ENCODE measurements at places on chromosomes 3 and 15. TPM values are rescaled to one million over a fixed set of nuclear protein-coding genes. Genes with fewer than 3 reads are reported as not detected.

DNA sequence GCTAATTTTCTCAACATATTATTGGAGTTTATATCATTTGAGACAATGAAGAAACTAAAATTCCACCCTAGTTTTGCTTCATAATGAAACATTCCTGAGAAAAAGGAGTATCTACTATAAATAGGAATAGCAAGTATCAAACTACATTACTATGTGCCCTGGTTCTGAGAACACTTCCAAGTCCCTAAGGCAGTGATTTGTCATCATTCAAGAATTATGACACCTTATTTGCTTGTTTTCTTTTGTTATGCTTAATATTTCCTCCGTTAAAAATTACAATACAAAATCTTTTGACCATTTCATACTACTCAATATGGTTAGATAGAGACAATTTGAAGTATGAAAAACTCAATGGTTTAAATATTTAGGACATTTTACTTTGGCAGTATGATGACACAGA is 707.8 kb upstream of the GOLIM4 start:
- no peak for DNase-seq

- no peak for DNase-seq
Observed at GRCh38 chr3:104281713-104282112, 1085.0 kb upstream of the ALCAM start.

DNA sequence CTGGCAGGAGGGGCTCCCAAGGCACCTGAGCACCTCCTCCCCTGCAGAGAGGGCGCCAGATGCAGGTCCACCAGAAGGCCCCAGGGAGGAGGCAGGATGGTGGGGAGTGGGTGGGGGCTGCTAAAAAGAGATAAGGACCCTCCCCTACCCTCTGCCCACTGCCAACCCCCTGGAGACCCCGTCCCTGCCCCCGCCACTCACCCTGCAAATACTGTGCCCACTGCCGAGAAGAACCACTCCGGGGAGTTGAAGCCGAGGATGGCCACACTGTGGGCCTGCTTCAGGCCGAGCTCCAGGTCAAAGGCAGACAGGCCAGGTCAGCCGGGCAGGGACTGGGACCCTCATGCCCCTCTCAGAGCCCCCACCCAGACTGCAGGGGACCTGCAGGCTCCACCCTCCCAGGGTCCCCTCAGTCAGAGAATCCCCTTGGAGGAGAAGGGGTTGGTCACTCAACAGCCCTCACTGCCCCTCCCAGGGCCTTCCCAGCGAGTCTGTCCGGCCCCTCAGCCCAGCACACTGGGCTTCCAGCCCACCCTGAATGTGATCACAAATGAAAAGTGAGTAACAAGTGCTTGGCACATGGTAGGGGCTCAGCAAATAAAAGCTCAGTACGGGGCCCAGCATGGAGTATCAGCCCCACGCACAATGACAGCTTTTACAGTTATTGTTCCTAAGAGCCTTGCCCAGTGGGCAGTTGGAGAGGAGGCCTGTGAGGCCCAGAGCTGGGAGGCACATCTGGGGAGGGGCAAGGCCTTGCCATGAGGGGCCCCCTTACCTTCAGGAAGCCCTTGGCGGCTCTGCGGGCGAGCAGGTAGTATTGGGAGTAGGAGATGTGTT is 40.4 kb downstream of the ACSBG1 start:
- DNase-seq, result no peak

- DNase-seq, result no peak
Observed at GRCh38 chr3:71288269-71288930, 295.1 kb downstream of the FOXP1 start.

DNA sequence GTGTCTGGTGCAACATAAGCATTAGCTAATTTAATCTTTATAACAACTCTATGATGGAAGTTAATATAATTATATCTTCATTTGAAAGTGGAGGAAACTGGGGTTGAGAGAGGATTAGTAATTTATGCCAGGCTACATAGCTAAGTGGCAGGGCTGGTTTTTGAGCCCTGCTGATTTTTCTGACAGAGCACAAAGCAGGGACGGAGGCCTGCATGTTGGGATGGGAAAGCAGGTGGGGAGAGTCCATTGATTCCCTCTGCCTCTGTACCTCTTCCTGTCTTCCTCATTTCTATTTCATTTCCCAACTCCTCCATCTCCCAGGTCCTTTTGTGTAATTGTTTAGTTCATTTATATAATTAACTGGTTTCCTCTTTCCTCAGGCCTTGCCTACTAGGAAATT is 251.6 kb upstream of the ZPLD1 start:
- DNase-seq, result no peak

- no peak for DNase-seq
Observed at GRCh38 chr3:167811031-167811430, 75.5 kb downstream of the SERPINI1 start.

- peak; percentile 66 for DNase-seq
Observed at GRCh38 chr3:52277071-52277964, 1.1 kb downstream of the WDR82 start.

GRCh38 chr3:57397175-57398026 is 104.9 kb upstream of the ASB14 start:
- peak; percentile 60 for DNase-seq

DNA sequence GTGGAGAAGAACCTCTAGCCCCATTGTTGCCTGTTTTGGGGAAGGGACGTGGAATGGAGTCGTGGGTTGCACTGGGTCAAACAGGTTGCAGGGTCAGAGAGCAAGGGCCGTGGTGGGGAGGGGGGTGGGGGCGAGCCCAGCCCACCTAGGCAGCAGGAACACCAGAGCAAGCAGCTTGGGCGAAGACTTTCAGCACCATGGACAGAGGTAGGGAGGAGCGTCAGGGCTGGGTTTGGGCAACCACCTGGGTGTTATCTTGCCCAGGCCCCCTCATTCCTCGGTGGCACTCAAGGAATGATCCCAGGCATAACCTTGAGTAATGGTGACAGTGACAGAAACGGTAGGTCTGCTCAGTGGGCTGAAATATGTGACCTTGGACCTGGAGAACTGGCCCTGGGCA is 45.9 kb upstream of the TMEM115 start:
- no peak for DNase-seq

- no peak for DNase-seq
Observed at GRCh38 chr3:15276028-15276724, 56.2 kb downstream of the SH3BP5 start.

DNA sequence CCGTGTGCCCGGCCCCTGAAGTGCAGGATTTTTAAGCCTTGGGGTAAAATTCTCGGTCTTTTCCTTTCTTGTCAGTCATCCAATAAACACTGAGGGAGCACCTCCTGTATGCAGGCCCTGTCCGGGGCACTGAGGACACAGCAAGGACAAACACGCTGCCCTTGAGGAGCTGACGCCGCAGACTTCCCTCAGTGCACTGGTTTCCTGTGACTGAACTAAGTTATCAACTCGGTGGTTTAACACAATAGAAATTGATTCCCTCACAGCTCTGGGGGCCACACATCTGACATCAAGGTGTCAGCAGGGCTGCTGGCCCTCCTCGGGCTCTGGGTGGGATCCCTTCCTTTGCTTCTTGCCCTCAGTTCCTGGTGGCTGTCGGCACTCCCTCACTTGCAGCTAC is 65.1 kb downstream of the ZNF445 start:
- DNase-seq, result no peak

GRCh38 chr3:38152609-38153008 is 12.7 kb upstream of the OXSR1 start:
- DNase-seq, result no peak

- no peak for DNase-seq
Observed at GRCh38 chr3:152922554-152922953, 87.6 kb downstream of the P2RY1 start.

DNA sequence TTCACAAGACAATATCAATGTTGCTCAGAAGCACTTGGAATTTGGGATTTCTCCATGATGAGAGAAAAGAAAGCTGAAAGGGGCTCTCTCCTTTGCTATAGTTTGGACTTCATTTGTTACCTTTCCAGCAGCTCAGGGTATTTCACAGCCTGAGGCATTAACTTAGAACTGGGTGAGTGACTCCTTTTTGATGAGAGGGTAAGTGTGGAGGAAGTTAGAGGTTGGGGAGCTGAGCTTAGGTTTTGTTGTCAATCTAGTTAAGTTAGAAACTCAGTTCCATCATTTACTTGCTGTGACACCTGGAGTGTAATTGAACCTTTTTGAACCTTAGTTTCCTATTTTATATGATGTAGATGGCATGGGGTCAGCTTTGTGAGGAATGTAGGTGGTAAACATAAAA is 359.1 kb downstream of the PDCD6IP start:
- DNase-seq, result no peak

GRCh38 chr3:48738926-48739616 is 22.1 kb upstream of the IP6K2 start:
- no peak for DNase-seq

GRCh38 chr15:42584031-42584765 is 8.8 kb downstream of the STARD9 start:
- DNase-seq, result no peak

DNA sequence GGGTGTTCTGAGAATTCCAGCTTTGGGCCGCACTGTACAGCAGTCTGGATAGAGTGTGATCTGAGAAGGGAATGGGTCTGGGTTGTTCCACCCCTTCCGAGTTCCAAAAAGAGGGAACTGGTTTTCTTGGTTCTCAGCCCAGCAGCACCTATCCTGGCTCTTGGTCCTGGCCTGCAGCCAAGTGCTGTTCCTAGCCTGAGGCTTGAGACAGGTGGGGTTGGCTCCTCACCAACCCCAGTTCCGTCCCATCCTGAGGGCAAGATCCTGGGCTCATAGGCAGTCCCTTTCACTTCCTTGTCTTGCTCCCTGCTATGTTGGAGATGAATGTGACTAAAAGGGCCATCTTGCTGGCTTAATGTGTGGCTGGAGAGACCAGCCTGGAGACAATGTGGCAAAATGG is 15.2 kb downstream of the IVD start:
- no peak for DNase-seq

- DNase-seq, result no peak
Observed at GRCh38 chr3:141680620-141681389, 57.3 kb upstream of the RNF7 start.

DNA sequence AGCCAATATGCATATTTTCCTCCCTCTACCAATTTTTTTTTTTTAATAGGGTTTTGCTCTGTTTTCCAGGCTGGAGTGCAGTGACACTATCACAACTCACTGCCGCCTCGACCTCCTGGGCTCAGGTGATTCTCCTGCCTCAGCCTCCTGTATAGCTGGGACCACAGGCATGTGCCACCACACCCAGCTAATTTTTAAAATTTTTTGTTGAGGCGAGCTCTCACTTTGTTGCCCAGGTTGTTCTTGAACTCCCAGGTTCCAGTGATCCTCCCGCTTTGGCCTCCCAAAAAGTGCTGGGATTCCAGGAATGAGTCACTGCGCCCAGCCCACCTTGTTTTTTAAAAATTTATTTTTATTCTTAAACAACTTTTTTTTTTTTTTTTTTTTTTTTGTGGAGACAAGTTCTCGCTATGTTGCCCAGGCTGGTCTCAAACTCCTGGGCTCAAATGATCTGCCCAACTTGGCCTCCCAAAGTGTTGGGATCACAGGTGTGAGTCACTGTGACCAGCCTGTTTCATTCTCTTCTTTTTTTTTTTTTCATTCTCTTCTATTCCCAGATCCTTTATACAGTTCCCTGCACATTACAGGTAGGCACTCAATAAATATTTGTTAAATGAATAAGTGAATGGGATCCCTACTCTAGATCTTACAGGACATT is 40.5 kb upstream of the PIK3CB start:
- DNase-seq, result no peak

DNA sequence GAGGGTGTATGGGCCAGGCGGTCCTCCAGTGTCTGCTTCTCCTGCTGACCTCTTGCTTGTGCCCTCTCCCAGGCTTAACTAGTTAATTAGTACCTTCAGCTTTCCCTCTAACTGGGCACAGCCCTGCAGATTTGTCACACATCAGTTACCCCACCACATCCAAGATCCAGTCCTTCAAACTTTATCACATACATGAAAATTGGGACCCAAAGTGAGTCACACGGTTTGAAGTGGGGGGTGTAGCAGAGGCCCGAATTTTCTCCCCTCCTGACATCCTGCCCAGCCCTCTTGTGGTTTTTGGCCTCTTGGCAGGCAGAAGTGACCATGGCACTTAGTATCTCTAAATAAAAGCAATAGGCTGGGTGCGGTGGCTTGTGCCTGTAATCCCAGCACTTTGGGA is 3.9 kb downstream of the MAPKAPK3 start:
- DNase-seq, result no peak

DNA sequence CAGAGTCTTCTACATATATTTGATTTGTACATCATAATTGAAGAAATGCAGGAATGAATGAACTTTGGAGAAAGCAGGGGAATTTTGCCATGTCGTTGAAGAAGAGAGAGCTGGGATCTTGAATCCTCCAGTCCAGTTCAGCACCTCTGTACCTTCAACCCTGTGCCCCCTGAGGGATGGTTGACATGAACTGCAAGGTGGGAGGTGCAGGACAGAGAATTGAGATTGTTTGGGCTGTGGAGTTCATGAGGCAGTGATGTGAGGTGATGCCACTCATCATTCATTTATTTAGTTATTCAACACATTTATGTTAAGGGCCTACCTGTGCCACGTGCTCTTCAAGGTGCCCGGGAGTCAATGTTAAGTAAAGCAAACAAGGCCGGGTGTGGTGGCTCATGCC is 104.6 kb downstream of the ARNT2 start:
- DNase-seq, result no peak

- no peak for DNase-seq
Observed at GRCh38 chr3:42531470-42531869, 29.0 kb downstream of the VIPR1 start.

GRCh38 chr3:192122832-192123594 is 604.3 kb downstream of the FGF12 start:
- no peak for DNase-seq

- no peak for DNase-seq
Observed at GRCh38 chr3:170802164-170803151, 67.5 kb downstream of the RPL22L1 start.

GRCh38 chr3:68996356-68996995 is 17.0 kb downstream of the EOGT start:
- DNase-seq, result no peak

DNA sequence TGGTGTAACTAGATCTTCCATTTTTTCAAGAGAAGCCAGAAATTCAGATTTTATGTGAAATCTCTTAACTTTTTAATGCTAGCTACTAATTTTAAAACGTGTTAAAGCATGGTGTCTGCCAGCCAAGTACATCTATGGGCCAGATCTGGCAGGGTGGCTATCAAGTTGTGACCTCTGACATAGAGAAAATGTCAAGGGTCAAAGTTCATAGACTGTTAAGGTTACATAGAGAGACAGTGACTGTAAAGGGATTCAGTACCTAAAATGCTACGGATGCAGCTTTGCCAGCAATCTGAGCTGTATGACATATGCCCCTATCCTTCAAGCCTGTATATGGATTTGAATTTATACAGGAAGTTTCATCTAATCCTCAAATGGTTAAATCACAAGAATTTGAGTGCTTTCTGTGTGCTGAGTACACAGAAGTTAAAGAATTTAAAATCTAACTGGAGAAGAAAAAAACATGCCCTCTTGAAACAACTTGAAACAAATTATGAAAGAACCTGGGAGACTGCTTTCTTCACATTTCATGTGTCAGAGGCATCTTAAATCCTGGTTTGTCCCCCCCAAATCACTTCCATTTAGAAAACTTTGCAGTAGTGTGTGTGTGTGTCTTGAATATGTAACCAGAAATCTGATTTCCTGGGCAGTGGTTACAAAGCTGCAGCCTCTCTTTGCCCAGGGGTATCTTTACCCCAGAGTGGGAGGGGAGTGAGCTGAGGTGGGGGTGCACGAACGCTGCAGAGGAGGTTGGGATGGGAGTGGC is 895 bp upstream of the ARHGAP31 start:
- DNase-seq, result no peak

GRCh38 chr3:248864-249520 is 52.4 kb downstream of the CHL1 start:
- DNase-seq, result peak; percentile 3

The PP2D1 gene
- polyA plus RNA-seq, result 0.40 TPM

The NCEH1 gene
- 3.0 TPM for polyA plus RNA-seq

The KIF9 gene
- polyA plus RNA-seq, result 3.8 TPM

The AADACL2 gene
- not detected for polyA plus RNA-seq

The RBP2 gene
- polyA plus RNA-seq, result not detected

The BAHD1 gene
- 1.5 TPM for polyA plus RNA-seq

The CDC25A gene
- polyA plus RNA-seq, result 0.09 TPM

Measured in CD4-positive, alpha-beta memory T cell (primary cell).